ENCODE measurements at places on chromosomes 7 and 10.

GRCh38 chr10:11003679-11004078 is 14.0 kb upstream of the CELF2 start:
- no peak for DNase-seq

GRCh38 chr10:100645613-100646392 is 99.6 kb upstream of the PAX2 start:
- no peak for DNase-seq

DNA sequence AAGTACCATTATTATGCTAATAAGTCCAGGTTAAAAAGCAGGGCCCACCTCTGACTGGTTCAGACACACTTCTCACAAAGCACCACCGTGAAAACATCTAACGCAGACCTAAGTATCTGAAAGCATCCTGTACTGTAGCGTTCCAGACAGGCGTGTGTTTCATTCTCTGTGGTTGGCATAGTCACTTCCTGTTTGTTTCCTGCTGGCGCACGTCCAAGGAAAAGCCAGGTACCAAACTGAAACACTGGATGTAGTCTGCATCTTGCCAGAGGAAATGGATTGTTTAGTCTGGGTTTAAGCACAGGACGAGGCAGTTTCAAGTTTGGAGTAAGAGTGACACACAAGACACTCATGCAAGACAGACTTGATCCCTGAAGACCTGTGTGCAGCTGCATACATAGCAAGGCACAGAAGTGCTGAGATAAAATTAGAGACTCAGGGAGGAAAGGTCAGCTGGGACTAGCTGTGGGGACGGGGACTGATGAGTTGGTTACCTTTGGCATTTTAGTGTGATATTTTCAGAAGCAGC is 23.3 kb downstream of the BPGM start:
- DNase-seq = peak; percentile 88

DNA sequence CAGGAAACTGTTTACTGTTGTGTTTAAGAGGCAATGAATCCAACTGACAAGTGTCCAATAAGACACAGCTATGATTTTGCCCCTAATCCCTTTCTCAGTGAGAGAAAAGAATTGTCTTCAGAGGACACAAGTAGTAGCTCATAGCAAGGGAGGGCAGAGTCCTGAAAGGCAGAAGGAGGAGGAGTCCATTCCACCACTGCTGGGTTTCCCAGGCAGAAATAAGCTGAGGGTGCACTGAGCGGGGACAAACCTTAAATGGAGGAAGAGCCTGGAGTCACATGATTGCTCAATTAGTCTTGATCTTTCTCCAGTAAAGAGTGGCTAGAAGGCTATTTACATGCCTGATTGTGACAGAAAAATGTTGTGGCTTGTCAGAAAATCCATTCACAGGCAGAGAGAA is 573.8 kb downstream of the POM121L12 start:
- DNase-seq = no peak

- no peak for DNase-seq
These were observed 159.7 kb upstream of the PLXDC2 start for GRCh38 chr10:19656420-19657042.

DNA sequence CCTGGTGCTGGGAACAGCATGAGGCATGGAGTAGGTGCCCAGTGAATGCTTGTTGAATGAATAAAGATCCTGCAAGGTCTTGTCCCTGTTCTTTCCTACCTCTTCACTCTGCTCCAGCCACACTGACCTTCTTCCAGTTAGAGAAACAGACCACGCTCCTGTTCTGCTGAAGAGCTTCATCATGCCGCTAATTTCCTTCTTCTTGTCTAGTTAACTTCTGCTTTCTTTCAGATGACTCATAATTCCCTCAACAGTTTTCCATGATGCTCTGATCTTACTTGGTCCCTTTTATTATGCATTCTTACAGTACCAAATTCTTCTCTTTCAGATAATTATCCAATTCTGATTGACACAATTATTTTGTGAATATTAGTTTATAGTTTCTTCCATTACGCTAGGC is 59.5 kb upstream of the C1QL3 start:
- no peak for DNase-seq

DNA sequence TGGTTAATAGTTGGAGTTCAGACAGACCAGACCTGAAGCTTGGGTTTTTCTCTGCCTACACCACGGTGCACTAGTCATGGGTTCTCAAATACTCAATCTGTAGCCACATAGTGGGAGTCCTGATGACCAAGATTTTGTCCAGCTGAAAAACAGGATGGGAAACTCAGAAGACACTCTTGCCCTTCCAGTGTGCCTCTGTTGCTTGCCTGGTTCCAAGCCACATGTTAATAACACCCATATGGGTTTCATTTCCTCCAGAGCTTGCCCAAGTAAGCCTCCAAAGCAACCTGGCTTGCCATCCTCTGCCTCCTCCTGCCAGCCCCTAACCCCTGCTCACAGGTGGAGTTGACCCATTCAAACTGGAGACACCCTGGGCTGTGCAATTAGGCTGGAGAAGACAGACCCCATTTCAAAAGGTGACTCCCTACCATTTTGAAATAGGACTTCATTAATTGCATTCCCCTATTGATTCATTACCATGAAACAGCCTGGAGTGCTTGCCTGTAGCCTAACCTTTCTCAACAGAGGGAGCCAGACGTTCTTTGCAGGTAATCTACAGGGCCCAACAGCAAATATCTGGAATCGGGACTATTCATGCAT is 108.0 kb upstream of the HABP2 start:
- DNase-seq = no peak

DNA sequence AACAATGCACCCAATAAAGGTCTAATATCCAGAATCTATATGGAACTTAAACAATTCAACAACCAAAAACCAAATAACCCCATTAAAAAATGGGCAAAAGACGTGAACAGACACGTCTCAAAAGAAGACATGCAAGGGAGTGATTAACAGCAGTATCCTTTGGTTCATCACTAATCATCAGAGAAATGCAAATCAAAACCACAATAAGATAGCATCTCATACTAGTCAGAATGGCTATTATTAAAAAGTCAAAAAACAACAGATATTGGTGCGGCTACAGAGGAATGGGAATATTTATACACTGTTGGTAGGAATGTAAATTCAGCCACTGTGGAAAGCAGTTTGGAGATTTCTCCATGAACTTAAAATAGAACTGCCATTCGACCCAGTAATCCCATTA is 46.6 kb downstream of the MSRB2 start:
- DNase-seq = no peak

DNA sequence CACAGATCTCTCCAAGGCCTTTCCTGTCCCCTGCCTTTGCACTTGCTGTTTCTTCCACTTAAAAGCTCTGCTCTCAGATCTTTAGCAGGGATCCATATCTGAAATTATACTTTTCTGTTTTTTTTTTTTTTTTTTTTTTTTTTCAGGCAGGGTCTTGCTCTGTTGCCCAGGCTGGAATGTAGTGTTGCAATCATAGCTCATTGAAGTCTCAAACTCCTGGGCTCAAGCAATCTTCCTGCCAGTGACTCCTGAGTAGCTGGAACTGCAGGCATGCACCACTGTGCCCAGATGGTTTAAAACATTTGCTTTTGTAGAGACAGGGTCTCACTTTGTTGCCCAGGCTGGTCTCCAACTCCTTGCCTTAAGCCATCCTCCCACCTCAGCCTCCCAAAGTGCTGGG is 5.0 kb upstream of the TSPAN15 start:
- DNase-seq = no peak

DNA sequence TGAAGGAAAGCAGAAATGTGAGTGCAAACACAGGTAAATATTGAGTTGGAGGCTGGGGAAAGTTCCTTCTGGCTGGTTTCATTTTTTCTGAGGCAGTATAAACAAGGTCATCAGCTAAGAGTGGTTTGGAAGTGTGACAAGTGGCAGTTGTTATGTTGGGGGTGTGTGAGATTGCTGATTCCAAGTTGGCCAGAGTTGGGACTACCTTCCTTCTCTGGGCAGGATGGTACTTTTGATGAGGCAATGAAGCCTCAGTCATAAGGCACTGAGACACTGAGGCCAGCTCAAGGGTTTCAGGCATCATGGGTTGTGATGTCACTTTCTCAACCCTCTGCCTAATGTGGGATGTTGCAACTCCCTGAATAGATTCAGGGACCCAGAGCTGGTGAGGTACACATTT is 8.2 kb upstream of the PTTG1IP2 start:
- DNase-seq = no peak

- no peak for DNase-seq
These were observed 2.9 kb upstream of the FGL2 start for GRCh38 chr7:77202481-77202976.

DNA sequence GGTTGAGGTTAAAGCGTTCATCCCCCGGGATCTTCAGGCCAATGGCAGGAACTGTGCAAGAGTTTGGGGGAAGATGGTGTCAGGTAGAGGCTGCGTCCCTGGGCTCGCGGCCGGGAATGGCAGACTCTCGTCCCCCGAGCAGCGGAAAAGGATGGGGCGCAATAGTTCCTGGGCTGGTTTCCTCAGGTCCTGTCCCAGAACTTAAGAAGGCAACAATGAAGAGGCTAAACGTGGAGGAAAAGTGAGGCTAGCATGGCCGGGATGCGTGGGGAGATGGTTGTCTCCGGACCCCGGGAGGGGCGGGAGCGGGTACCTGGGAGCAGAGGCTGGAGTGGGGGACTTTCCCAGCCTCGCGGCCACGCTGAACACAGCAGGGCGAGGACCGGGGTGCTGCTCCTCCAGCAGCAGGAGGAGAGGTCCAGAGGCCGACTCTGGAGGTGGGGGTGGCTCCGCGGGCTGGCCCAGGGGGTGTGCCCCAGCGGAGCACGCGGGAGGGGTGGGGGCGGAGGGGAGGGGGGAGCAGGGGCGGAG is 882 bp downstream of the IRF5 start:
- peak; percentile 52 for DNase-seq

DNA sequence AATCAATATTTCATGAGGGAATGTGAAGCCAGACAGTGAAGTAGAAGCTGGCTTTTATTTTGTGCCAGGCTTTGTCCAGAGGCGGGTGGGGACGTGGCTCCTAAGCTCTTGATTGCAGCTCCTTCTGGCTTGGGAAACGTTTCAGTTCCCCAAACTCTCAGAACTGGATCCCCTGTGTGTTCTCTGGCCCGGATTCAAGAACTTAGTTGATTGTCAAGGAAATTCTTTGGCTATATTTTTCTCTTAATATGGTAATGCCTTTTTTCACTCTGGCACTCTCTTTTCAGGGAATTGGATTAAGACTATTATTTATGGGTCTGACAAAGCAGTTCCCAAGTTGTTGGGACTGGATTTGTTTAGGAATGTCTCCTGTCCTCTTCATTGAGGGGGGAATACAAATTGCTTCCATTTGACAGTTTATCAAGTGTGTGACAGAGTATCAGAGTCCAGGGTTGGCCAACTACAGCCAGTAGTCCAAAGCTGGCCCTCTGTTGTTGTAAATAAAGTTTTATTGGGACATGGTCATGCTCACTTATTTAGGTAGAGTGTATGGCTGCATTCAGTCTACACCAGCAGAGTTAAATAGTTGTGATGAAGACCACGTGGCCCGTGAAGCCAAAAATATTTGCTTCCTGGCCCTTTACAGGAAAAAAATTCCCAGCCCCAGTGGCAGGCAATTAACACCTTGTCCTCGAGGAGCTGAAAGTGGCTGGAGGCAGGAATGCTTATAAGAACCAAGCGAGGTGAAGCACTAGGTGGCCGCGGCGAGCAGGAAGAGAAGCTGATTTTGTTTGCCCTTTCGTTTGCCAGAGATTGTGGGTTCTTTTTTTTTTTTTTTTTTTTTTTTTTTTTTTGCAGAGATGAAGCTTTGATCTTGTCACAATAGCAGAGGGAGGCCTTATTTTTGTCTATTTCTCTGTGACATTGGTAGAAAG is 34.3 kb downstream of the HTRA1 start:
- DNase-seq = no peak

Data from islet precursor cell (in vitro differentiated cells).